ENCODE measurements at places on chromosomes 7 and 10.

DNA sequence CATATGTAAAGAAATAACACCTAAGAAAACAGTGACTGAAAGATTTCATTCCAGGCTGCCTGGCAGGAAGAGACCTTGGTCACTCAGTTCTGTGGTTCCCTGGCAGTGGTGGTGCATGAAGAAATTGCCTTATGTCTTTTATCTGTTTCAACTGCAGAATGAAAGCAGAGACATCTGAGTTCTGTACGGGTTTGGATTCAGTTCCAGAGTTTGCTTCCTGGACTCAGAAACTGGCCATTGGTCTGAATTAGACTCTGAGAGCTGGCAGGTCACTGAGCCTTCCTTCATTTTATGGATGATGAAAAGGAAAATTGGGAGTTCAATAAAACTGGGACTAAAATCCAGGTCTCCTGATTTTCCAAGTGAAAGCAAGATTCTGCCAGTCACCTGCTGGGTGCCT is 428.9 kb upstream of the AUTS2 start:
- DNase-seq, result no peak

DNA sequence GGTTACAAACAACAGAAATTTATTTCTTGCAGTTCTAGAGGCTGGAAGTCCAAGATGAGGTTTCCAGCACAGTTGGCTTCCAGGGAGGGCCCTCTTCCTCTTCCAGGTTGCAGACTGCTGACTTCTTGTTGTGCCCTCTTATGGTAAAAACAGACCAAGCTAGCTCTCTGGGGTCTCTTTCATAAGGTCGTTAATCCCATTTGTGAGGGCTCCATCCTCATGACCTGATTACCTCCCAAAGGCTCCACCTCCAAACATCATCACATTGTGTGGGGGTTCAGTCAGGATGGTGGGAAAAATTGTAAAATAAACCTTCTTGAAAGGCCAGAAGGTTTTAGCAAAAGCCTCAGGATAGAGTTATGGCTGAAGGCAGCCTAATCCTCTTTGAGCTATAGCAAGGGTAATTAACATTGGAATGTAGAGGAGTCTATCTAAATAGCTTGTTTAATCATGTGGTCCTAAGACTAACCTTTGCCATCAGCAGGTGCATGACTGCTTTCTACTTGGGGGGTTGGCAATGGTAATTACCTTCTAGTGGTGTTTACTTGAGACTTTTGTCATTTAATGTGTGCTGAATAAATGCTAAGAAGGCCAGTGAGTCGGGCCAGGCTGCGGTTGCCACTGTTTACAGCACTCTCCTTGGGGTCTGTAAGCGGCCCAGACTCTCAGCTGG is 80.8 kb downstream of the PPP1R17 start:
- no peak for DNase-seq

- no peak for DNase-seq
Measured at GRCh38 chr7:5780801-5781496, 514 bp downstream of the RNF216 start.

DNA sequence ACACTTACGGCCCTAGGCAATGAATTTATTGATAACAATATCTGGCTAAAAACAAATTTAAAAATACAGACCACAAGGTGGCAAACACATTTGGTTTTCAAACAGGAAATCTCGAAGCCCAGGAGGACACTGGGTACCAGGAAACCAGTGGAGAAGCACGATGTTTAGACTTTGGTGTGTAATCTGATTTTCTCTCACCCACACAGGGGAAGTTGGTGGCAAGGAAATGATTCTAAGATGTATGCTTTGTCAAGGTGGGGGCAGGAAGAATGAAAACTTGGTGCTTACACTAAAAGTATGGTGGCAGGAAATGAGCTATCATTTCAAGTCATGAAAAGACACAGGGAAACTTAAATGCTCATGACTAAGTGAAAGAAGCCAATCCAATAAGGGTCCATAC is 113.2 kb upstream of the ANKRD1 start:
- DNase-seq, result peak; percentile 40

GRCh38 chr7:47087866-47088265 is 494.0 kb downstream of the TNS3 start:
- DNase-seq, result no peak

GRCh38 chr10:71300555-71301370 is 18.3 kb upstream of the SLC29A3 start:
- DNase-seq, result no peak

DNA sequence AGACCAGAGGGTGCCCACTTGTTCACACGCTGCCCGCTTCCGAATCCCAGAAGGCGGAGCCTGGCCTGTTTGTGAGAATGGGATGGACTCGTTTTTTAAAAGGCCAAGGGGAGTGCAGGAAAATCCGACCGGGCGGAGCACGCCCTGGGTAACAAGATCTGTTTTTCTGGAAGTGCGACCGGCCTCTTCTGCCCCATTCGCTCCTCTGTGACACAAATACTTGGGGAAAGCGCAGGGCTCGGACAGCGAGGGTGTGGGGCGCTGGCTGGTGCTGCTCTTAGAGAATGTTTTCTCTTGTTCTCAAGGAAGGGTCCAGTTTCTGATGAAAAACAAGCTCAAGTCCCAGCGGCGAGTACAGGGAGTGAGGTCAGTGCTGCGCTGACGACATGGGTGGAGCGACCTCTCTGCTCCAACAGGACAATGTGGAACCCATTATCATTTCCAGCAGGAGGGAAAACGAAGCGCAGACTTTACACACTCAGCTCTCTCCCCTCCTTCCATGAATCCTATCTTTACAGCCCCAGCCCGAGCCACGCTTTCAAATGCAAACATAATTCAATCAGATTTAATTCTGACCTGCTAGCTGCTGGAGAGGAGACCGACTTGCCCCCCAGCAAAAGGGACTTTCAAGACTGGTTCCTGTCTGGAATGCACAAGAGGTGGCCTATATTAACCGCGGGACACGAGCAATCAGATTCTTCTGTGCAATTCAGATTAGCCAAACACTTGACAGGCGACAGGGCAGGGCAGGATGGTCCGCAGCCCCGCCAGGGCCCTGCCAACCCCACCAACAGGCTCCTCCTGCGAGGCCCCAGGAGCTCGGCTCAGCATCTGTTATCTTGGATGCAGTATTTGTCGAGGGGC is 1.1 kb downstream of the RADIL start:
- no peak for DNase-seq
